GM23338 (cell line): ENCODE measurements at places on chromosomes 6 and 20. TPM values are rescaled to one million over a fixed set of nuclear protein-coding genes. Genes with fewer than 3 reads are reported as not detected.

Gene PLEKHG1
- total RNA-seq = 1.0 and 2.5 TPM in 2 replicates

Gene DCDC2
- total RNA-seq = 0.50 and 0.59 TPM in 2 replicates

Gene TBXT
- total RNA-seq = 0.39 TPM in 1 of 2 replicates, not detected in the other

Gene NOX3
- total RNA-seq = not detected in 2 replicates

Gene C20orf202
- not detected in 2 replicates for total RNA-seq

Gene PRDM13
- total RNA-seq = 0.10 and 0.27 TPM in 2 replicates

Gene DSP
- 42.5 and 43.7 TPM in 2 replicates for total RNA-seq

Gene OOEP
- not detected in 2 replicates for total RNA-seq

Gene ESR1
- 0.94 TPM in 1 of 2 replicates, not detected in the other for total RNA-seq

Gene SIRPB2
- not detected in 2 replicates for total RNA-seq

Gene RGS17
- 8.3 and 12.1 TPM in 2 replicates for total RNA-seq

GRCh38 chr6:55819811-55820210, 55.6 kb downstream of the BMP5 start:
- no peak overlapping the region for H3K4me3 ChIP-seq
- no peaks in the 10 kb centered on the region for H3K4me1 ChIP-seq
- DNase-seq = no peak
- H3K27me3 ChIP-seq = no peaks in the 10 kb centered on the region
- no peak overlapping the region for H3K27ac ChIP-seq

GRCh38 chr6:125451750-125452149, 150.0 kb upstream of the HDDC2 start:
- H3K4me3 ChIP-seq = no peak overlapping the region
- DNase-seq = no peak
- no peaks in the 10 kb centered on the region for H3K4me1 ChIP-seq
- no peak overlapping the region for H3K27ac ChIP-seq
- no peaks in the 10 kb centered on the region for H3K27me3 ChIP-seq
- peaks cover 8% of the 10 kb centered on the region for H3K36me3 ChIP-seq

GRCh38 chr6:64084185-64084663, 448.6 kb downstream of the PHF3 start:
- no peaks in the 10 kb centered on the region for H3K4me1 ChIP-seq
- no peaks in the 10 kb centered on the region for H3K27me3 ChIP-seq
- H3K4me3 ChIP-seq = no peak overlapping the region

- peaks cover 13% of the 10 kb centered on the region; the same call in 1 of the 2 replicates for H3K27me3 ChIP-seq
- peaks cover 7% of the 10 kb centered on the region; the same call in 1 of the 2 replicates for H3K4me1 ChIP-seq
- DNase-seq = peak; percentile 99
- no peaks in the 10 kb centered on the region for H3K36me3 ChIP-seq
- H3K27ac ChIP-seq = no peak overlapping the region
- peak overlapping the region; percentile 75 for H3K4me3 ChIP-seq
Observed at GRCh38 chr20:3744806-3745685, 12.6 kb downstream of the HSPA12B start.

DNA sequence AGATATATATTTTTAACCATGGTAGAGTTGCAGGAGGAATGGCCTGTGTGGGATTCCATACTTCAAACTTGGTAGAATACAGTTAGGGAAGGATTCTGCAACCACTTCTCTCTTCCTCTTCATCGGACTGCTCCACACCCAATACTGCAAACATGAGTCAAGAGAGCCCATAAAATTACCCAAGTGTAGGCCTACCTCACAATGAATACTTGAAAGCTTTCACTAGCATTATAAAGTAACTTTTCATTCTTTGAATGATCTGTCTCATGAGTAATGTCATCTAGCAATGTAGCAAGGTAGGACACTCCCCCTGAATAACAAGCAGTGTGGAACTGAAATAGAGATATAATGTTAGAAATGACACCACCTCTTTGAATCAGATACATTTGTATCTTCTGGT, 79.4 kb downstream of the FOXC1 start:
- no peak overlapping the region for H3K27ac ChIP-seq
- no peaks in the 10 kb centered on the region for H3K27me3 ChIP-seq
- H3K4me3 ChIP-seq = no peak overlapping the region
- peaks cover 13% of the 10 kb centered on the region; the same call in 1 of the 2 replicates for H3K4me1 ChIP-seq
- no peak for DNase-seq
- no peaks in the 10 kb centered on the region for H3K36me3 ChIP-seq

- H3K4me3 ChIP-seq = no peak overlapping the region
- no peaks in the 10 kb centered on the region for H3K4me1 ChIP-seq
- H3K36me3 ChIP-seq = no peaks in the 10 kb centered on the region
- no peak for DNase-seq
Observed at GRCh38 chr6:163773646-163774045, 359.1 kb downstream of the QKI start.

DNA sequence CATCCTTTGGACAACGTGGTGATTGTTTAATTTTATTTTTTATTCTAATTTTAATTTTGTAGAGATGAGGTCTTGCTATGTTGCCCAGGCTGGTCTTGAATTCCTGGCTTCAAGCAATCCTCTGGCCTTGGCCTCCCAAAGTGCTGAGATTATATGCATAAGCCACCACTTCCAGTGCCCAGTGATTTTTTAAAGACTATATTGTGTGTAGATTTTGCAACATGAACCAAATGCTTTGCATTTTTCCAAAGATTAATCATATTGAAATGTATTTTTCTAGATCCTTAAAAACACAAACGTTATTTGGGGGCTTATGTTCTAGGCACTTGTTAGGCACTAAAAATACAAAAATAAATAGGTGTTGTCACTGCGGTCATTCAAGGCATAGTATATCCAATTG, 117.6 kb upstream of the CCN2 start:
- H3K36me3 ChIP-seq = no peaks in the 10 kb centered on the region
- no peaks in the 10 kb centered on the region for H3K27me3 ChIP-seq
- H3K4me1 ChIP-seq = no peaks in the 10 kb centered on the region
- no peak overlapping the region for H3K27ac ChIP-seq

DNA sequence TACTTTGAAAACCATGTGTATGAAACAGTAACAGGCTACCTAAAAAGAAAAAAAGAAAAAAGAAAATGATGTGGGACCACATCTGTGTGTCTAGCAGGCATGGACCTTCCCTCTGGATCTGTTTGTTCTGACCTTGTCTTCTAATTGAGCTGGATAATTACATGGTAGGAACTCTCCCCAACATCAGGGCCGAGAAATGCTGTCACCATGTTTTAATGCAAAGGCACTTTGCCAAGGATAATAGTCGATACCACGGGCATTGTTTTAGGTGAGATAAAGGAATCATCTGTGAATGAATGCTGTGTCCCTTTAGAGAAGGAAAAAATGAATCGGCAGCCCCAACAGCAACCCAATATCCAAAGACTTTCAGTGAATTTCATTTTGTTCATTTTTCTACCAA, 149.1 kb downstream of the ZDHHC14 start:
- no peak overlapping the region for H3K27ac ChIP-seq
- no peaks in the 10 kb centered on the region for H3K36me3 ChIP-seq
- no peaks in the 10 kb centered on the region for H3K27me3 ChIP-seq
- no peak for DNase-seq
- peaks cover 48% of the 10 kb centered on the region for H3K4me1 ChIP-seq

GRCh38 chr6:157646012-157646411, 177.0 kb upstream of the SNX9 start:
- no peaks in the 10 kb centered on the region for H3K4me1 ChIP-seq
- no peak overlapping the region for H3K27ac ChIP-seq
- no peak overlapping the region for H3K4me3 ChIP-seq
- H3K27me3 ChIP-seq = no peaks in the 10 kb centered on the region

DNA sequence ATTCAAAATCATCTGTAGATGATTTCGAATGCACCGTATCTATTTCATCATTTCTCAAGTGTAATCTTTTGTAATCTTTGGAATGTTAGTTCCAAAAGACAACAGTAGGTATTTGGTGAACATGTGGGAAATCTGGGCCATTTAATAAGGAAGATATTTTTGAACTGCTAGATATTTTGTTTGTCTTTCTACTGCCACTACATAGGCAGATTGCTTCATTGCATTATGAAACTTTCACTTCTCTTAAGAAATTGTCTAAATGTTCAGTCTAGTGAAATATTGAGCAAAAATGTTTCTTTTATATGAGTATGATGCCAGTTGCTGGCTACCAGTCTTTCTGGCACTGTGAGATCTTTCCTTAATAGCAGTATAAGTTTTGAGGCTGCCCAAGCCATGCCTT, 527.8 kb upstream of the RNF217 start:
- H3K4me1 ChIP-seq = no peaks in the 10 kb centered on the region
- H3K4me3 ChIP-seq = no peak overlapping the region
- H3K27me3 ChIP-seq = no peaks in the 10 kb centered on the region
- H3K27ac ChIP-seq = no peak overlapping the region

GRCh38 chr6:42987533-42988451, 3.4 kb downstream of the PPP2R5D start:
- H3K4me3 ChIP-seq = no peak overlapping the region
- H3K36me3 ChIP-seq = 0 out of 2 replicates have a peak, but pooled peaks cover 5% of the 10 kb centered on the region
- H3K4me1 ChIP-seq = peaks cover 9% of the 10 kb centered on the region; the same call in 1 of the 2 replicates
- no peak overlapping the region for H3K27ac ChIP-seq
- H3K27me3 ChIP-seq = no peaks in the 10 kb centered on the region

GRCh38 chr20:1900321-1900801, 5.2 kb downstream of the SIRPA start:
- no peaks in the 10 kb centered on the region; the same call in 1 of the 2 replicates for H3K36me3 ChIP-seq
- peaks cover 14% of the 10 kb centered on the region for H3K4me1 ChIP-seq
- H3K4me3 ChIP-seq = no peak overlapping the region
- no peak overlapping the region for H3K27ac ChIP-seq
- peaks cover 38% of the 10 kb centered on the region for H3K27me3 ChIP-seq

DNA sequence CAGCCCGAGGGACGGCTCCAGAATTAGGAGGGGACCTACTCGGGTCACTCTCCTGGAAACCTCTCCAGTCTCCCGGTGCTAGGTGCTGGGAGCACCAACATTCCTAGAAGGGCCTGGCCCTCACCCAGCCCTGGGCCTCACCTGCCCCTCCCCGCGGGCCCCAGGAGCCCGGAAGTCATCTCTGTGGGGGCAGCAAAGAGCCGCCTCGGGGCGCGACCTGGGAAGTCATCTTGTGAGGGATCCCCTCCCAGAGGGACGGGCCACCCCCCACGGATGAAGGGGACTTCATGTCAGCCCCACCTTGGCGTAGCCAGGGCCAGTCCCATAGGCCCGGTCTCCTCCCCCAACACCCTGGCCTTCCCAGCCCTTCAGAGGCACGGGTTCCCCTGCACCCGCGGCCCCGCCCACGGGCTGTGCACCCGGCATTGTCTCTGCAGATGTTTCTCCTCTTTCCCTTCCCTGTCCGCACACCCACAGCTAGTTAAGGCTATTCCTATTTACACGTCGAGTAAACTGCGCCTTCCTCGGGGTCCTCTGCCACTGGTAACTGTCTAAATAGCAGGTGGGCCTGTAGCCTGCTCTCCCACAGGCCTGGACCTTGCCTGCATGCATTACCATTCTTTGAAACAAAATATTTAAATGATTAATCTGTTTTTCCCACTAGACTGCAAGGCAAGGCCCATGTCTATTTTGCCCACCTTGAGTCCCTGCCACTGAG, 896 bp upstream of the RNASET2 start:
- peak; percentile 52 for DNase-seq
- peaks cover 12% of the 10 kb centered on the region for H3K4me1 ChIP-seq
- H3K27ac ChIP-seq = no peak overlapping the region
- H3K36me3 ChIP-seq = no peaks in the 10 kb centered on the region
- peak overlapping the region; percentile 89 for H3K4me3 ChIP-seq

- H3K4me3 ChIP-seq = no peak overlapping the region
- DNase-seq = no peak
- H3K36me3 ChIP-seq = no peaks in the 10 kb centered on the region
- peaks cover 24% of the 10 kb centered on the region for H3K4me1 ChIP-seq
- no peak overlapping the region for H3K27ac ChIP-seq
Observed at GRCh38 chr6:21115111-21115510, 478.4 kb upstream of the SOX4 start.

GRCh38 chr20:52539891-52540290, 348.3 kb upstream of the ZFP64 start:
- no peaks in the 10 kb centered on the region for H3K27me3 ChIP-seq
- H3K4me1 ChIP-seq = no peaks in the 10 kb centered on the region
- H3K36me3 ChIP-seq = no peaks in the 10 kb centered on the region; the same call in 1 of the 2 replicates
- DNase-seq = peak; percentile 41
- no peak overlapping the region for H3K27ac ChIP-seq

DNA sequence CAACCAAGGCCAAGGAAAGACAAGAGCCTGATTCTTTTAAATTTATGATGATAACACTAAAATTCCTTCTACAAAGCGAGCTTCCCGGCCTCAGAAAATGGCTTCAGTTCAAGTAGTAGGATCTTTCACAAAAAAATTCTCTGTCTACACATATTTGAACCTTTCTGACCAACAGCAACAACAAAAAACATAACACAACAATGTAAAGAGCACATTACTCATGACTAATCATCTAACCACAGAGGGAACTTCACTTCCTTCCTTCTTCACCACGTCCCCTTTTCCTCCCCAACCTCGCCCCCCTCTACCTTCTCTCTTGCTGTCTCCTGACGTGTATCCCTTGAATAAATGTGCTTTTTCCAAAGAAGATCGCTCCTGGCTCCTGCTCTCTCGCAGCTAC, 228.2 kb downstream of the MYLK4 start:
- no peak for DNase-seq
- H3K27ac ChIP-seq = no peak overlapping the region
- no peaks in the 10 kb centered on the region; the same call in 1 of the 2 replicates for H3K36me3 ChIP-seq
- H3K4me1 ChIP-seq = no peaks in the 10 kb centered on the region
- no peaks in the 10 kb centered on the region for H3K27me3 ChIP-seq
- no peak overlapping the region for H3K4me3 ChIP-seq

DNA sequence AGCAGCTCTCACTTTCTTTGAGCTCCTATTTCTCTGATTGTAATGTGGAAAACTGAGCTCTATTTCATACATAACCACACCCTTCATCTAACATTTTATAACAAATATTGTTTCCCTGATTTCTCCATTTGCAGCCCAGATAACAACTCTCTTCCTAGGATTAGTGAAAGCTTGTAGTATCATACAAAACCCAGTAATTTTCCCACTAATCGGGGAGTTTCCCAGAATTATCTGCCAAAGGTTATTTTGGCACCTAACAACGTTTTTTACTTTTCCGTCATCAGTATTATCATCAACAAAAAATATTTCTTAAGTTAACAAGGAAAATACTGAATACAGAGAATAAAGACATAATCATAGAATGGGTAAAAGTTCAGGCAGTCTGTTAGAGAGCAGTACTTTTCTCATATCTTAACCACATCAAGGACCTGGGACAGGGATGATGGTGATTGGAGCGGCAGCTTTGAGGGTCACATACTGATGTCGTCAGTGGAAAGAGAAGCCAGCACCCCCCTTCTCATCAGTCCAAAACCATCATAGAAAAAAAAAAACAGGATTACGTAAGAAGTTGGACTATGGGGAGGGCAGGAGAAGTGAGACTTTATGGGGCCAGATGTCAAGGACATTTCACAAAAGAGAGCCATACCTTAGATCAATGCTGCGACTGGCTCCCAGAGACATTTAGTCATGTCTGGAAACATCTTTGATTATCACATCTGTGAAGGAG, 166.1 kb upstream of the TNFAIP3 start:
- H3K27me3 ChIP-seq = no peaks in the 10 kb centered on the region
- H3K36me3 ChIP-seq = no peaks in the 10 kb centered on the region
- no peak for DNase-seq
- H3K4me3 ChIP-seq = no peak overlapping the region
- no peak overlapping the region for H3K27ac ChIP-seq
- no peaks in the 10 kb centered on the region; the same call in 1 of the 2 replicates for H3K4me1 ChIP-seq
